T-helper 17 cell (primary cell): ENCODE measurements at places on chromosomes 2 and 18.

- no peaks in the 10 kb centered on the region for H3K36me3 ChIP-seq
- no peak for DNase-seq
- no peak overlapping the region for H3K4me3 ChIP-seq
- no peaks in the 10 kb centered on the region for H3K27me3 ChIP-seq
- no peaks in the 10 kb centered on the region for H3K4me1 ChIP-seq
These were observed 766.3 kb downstream of the TDRD15 start for GRCh38 chr2:21890041-21890440.

GRCh38 chr2:64659252-64659651 is 5.5 kb upstream of the SERTAD2 start:
- peaks cover 18% of the 10 kb centered on the region for H3K4me1 ChIP-seq
- H3K27ac ChIP-seq: no peak overlapping the region
- peaks cover 2% of the 10 kb centered on the region for H3K36me3 ChIP-seq
- no peak overlapping the region for H3K4me3 ChIP-seq
- H3K27me3 ChIP-seq: no peaks in the 10 kb centered on the region

DNA sequence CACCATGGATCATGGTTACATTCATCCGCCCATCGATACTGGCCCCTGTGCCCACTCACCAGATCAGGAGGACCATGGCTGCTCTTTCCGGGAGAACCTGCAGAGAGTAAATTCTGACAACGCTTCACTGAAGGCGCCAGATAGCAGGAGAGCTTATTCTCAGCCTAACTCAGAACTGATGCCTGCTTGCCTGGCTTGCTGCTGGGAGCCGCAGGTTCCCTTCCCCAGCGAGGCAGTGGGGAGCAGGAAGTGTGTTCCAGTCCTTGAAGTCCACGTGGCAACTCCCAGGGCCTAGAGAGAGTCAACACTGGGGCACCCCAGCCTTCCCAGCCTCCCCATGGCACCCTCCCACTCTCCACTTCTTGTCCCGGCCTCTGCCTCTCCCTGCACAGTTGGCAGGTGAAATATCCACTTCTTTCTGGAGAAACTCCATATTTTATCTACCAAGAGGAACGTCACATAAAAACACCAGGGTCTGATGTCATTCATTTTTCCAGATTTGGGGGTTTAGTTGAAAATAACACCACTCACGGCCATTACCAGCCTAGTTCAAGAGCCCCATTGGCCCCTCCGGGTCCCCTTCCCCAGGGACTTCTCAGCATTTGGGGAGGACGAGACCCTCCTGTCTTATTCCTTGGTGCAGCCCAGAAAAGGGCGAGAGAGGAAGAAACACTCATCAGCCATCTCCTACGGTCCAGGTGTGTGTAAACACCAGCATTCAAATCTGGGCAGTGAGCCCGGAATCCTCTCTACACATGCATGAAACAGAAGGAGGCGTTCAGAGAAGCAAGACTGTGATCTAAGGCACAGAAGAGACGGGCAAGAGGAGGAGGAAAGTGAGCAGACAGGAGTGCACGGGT is 3.5 kb upstream of the TUBB6 start:
- H3K4me3 ChIP-seq: no peak overlapping the region
- H3K27me3 ChIP-seq: peaks cover 68% of the 10 kb centered on the region
- no peak for DNase-seq
- H3K4me1 ChIP-seq: peaks cover 6% of the 10 kb centered on the region
- no peak overlapping the region for H3K27ac ChIP-seq

GRCh38 chr2:235521844-235522243 is 28.0 kb downstream of the AGAP1 start:
- peaks cover 23% of the 10 kb centered on the region for H3K27me3 ChIP-seq
- DNase-seq: no peak
- no peaks in the 10 kb centered on the region for H3K36me3 ChIP-seq

GRCh38 chr2:69518841-69519240 is 81.6 kb upstream of the NFU1 start:
- no peak for DNase-seq
- no peak overlapping the region for H3K4me3 ChIP-seq
- H3K27ac ChIP-seq: no peak overlapping the region
- peaks cover 1% of the 10 kb centered on the region for H3K36me3 ChIP-seq

DNA sequence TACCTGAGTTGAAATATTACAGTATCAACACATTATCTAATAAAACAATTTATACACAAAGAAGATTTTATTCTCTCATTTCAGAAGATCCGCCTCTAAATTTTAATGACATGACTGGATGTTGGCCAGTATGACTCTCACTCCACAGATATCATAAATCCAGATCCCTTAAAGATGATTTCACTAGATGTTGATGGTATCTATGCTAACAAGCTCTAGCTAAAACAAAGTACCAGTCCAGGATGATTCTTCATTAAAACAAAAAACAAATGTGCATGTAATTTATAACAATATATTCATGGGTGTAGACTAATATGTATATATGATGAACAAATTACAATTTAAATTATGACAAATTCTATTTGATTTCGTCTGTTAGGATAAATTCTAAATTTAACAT is 708.4 kb downstream of the SATB2 start:
- DNase-seq: no peak
- H3K4me3 ChIP-seq: no peak overlapping the region
- no peaks in the 10 kb centered on the region for H3K4me1 ChIP-seq
- H3K36me3 ChIP-seq: no peaks in the 10 kb centered on the region
- no peak overlapping the region for H3K27ac ChIP-seq
- H3K27me3 ChIP-seq: peaks cover 8% of the 10 kb centered on the region

- H3K27ac ChIP-seq: no peak overlapping the region
- no peaks in the 10 kb centered on the region for H3K27me3 ChIP-seq
- peaks cover 4% of the 10 kb centered on the region for H3K4me1 ChIP-seq
- no peak for DNase-seq
- no peak overlapping the region for H3K4me3 ChIP-seq
These were observed 150.2 kb downstream of the PARD3B start for GRCh38 chr2:204695506-204695905.

- H3K27me3 ChIP-seq: no peaks in the 10 kb centered on the region
- peak overlapping the region; percentile 86 for H3K27ac ChIP-seq
- H3K4me3 ChIP-seq: peak overlapping the region; percentile 70
- no peak for DNase-seq
- H3K4me1 ChIP-seq: peaks cover 49% of the 10 kb centered on the region
These were observed 7.9 kb downstream of the SF3B1 start for GRCh38 chr2:197426723-197427603.

- no peak overlapping the region for H3K4me3 ChIP-seq
- peaks cover 10% of the 10 kb centered on the region for H3K27me3 ChIP-seq
- no peak overlapping the region for H3K27ac ChIP-seq
These were observed 43.8 kb downstream of the SH2D6 start for GRCh38 chr2:85462322-85462721.

DNA sequence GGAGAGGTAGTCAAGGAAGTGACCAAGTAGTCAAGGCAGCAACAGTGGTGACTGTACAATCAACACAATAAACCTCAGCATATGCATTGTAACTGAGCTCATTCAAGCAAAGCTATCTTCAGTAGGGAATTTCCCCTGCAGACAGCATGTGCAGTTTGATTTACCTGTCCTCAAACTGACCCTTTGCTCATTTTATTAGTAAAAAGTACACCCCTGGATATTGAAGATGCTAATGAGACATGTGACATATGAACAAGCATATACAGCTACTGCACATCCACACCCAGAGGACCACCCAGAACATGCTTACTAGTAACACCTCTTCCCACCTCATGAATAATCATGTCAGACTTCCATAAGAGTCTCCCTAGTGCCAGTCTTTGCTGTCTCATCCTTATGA is 15.4 kb downstream of the C2orf81 start:
- H3K27me3 ChIP-seq: peaks cover 35% of the 10 kb centered on the region
- H3K4me3 ChIP-seq: no peak overlapping the region
- no peak overlapping the region for H3K27ac ChIP-seq
- peaks cover 4% of the 10 kb centered on the region for H3K36me3 ChIP-seq

DNA sequence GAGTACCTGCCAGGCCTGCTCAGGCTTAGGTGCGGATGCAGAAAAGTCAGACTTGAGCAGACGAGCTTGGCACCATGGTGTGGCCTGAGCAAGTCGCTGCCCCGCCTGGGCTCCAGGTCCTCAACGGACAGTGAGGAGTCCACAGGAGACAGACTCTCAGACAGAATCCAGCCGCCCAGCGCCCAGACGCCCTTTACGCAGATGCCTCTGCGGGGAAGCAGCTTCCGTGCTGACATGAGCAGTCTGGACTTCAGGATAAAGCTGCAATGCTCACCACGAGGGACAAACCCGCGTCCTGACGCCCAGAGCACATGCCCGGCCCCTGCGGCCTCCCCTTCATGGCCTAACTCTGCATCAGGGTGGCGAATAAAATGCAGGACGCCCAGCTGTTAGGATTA is 3.5 kb upstream of the MAB21L4 start:
- peaks cover 25% of the 10 kb centered on the region for H3K27me3 ChIP-seq
- DNase-seq: no peak
- H3K27ac ChIP-seq: no peak overlapping the region
- H3K36me3 ChIP-seq: no peaks in the 10 kb centered on the region

DNA sequence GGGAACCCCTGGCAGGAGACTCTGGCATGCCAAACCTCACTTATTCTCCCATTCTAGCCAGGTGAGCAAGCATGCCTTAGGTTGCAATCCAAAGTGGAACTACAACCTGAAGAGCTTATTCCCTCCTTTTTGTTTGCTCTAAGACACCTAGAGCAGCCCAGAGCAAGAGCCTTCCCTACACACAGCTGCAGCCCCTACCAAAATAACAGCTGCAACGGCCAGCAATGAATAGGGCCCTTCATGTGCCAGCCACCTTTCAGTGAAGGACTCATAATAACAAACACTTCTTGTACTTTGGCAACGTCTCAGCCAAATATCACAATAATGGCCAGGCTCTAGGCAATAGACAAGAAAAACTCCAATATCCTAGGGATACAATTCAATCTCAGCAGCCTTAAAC is 178.7 kb downstream of the ALK start:
- H3K27ac ChIP-seq: no peak overlapping the region
- no peak overlapping the region for H3K4me3 ChIP-seq
- no peak for DNase-seq
- no peaks in the 10 kb centered on the region for H3K36me3 ChIP-seq
- H3K4me1 ChIP-seq: no peaks in the 10 kb centered on the region

DNA sequence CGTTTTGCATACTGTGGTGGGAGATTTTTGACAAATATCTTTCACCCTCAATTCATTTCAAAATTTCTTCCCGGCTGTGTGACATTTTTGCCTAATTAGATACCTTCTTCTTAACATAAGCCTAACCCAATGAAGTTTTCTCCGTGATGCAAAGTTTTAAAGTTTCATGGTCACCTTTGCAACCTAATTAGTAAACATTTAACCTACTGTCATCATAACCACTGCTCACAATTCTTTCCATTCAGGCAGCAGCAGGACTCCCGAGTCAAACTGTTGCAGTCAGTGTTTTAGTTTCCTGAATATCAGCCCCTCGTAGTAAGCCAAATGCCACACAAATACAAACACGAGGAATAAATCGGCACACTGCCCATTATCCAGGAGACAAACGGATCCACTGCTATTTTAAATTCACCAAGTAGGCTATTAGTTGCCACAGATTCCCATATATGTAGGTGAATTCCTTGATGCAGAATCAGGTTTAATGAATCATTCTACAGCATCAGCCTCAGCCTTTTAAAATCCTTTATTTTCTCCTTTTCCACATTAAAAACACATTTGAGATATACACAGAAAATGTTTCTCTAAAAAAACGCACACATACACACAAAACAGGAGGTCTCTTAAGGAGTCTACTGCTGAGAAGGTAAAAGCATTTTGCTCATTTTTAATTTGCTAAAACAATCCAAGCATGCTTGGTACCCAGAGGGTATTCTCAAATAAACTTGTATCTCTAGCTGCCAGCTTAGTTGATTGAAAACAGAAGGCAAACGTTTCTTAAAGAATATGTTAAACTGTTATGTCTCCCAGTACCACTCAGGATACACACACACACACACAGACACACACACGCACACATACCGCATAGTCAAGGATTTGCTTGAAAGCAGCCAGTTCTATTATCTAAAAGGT is 106.5 kb upstream of the KCTD1 start:
- H3K27me3 ChIP-seq: peaks cover 86% of the 10 kb centered on the region
- H3K4me1 ChIP-seq: peaks cover 6% of the 10 kb centered on the region
- peaks cover 14% of the 10 kb centered on the region for H3K36me3 ChIP-seq
- no peak overlapping the region for H3K27ac ChIP-seq
- no peak overlapping the region for H3K4me3 ChIP-seq
- no peak for DNase-seq

DNA sequence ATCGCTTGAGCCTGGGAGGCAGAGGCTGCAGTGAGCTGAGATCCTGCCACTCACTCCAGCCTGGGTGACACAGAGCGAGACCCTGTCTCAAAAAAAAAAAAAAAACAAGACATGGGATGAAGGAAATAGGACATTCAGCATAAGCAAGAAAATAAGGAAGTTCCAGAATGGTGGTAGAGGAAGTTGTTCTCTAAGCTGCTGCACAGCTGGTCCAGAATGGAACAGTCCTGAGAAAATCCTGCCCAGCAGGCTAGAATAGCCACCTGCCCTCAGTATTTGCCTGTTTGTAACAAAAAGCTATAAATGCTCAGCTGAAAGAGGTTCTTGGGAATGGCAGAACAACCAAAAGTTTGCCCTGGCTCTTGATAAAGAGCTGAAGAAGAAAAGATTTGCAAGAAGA is 11.1 kb upstream of the MAPRE3 start:
- no peaks in the 10 kb centered on the region for H3K36me3 ChIP-seq
- H3K27me3 ChIP-seq: peaks cover 60% of the 10 kb centered on the region
- peaks cover 3% of the 10 kb centered on the region for H3K4me1 ChIP-seq
- no peak overlapping the region for H3K27ac ChIP-seq
- DNase-seq: no peak
- no peak overlapping the region for H3K4me3 ChIP-seq

- no peaks in the 10 kb centered on the region for H3K4me1 ChIP-seq
- H3K36me3 ChIP-seq: no peaks in the 10 kb centered on the region
- H3K27me3 ChIP-seq: no peaks in the 10 kb centered on the region
- H3K27ac ChIP-seq: no peak overlapping the region
- DNase-seq: no peak
- no peak overlapping the region for H3K4me3 ChIP-seq
These were observed 1186.9 kb downstream of the DSC3 start for GRCh38 chr18:29855637-29856036.

- no peak overlapping the region for H3K27ac ChIP-seq
- H3K4me1 ChIP-seq: no peaks in the 10 kb centered on the region
- no peak for DNase-seq
- no peak overlapping the region for H3K4me3 ChIP-seq
- H3K36me3 ChIP-seq: no peaks in the 10 kb centered on the region
These were observed 25.9 kb downstream of the COL6A3 start for GRCh38 chr2:237388036-237388435.

DNA sequence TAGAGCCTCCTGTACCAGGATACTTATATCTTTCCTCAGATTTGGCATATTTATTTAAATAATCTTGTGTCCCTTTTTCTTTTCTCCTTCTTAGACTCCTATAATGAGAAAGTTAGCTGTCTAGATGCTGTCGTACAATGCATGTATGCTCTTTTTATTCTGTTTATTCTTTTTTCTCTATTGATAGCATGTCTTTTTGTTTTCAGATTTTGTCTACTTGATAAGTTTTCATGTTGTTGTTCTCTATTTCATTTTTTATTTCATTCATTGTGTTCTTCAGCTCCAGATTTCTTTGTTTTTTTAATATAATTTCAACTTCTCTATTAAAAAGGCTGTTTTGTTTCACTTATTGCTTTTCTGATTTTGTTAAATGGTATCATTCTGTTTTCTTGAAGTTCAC is 674.3 kb upstream of the POU3F3 start:
- no peak for DNase-seq
- H3K36me3 ChIP-seq: no peaks in the 10 kb centered on the region
- H3K4me3 ChIP-seq: no peak overlapping the region
- H3K4me1 ChIP-seq: no peaks in the 10 kb centered on the region
- H3K27ac ChIP-seq: no peak overlapping the region
- no peaks in the 10 kb centered on the region for H3K27me3 ChIP-seq
